ENCODE measurements at places on chromosomes 12 and 14.

DNA sequence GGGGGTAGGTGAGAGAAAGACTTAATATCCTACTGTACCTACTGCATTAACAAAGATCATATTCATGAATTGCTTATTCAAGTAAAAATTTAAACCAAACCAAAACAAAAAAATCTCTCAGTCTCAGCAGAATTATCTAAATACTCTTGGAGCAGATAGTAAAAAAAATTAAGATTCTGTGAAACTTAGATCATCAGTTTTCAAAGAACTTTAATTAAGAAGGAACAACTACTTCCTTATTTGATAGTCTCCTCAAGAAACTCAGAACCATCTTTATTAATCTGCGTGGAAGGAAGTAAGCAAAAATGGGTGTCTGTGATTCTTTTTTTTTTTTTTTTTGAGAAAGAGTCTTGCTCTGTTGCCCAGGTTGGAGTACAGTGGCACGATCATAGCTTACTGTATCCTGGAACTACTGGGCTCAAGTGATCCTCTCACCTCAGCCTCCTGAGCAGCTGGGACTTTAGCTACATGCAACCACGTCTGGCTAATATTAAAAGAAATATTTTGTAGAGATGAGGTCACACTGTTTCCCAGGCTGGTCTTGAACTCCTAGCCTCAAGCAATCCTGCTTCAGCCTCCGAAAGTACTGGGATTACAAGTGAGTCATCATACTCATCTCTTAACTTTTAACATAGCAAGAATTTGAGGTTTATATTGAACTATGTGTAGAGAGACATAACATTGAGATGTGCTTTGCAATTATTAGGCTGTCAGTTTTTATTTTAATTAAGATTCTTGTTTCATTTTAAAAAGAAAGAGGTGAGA, 37.4 kb downstream of the GAS2L3 start:
- DNase-seq = no peak

GRCh38 chr14:49946320-49947141, 53.6 kb downstream of the ARF6 start:
- DNase-seq = no peak

DNA sequence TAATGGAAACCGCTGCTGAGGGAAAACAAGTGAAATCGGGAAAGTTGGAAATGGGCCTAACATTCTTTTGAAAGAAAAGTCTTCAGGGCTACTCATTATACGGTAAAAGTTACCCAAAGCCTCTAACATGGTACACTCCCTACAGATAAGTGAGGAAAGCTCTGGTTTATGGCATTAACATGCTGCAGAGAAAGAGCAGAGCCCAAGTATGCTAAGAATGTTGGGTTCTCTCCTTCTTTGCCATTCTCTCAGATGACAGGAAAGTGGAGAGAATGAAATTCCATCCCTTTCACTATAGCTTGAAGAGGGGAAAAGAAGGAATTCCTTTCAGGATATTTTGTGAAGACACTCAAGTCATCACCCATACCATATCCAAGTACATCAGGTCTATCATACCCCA, 348.0 kb downstream of the SEC23A start:
- DNase-seq = no peak

DNA sequence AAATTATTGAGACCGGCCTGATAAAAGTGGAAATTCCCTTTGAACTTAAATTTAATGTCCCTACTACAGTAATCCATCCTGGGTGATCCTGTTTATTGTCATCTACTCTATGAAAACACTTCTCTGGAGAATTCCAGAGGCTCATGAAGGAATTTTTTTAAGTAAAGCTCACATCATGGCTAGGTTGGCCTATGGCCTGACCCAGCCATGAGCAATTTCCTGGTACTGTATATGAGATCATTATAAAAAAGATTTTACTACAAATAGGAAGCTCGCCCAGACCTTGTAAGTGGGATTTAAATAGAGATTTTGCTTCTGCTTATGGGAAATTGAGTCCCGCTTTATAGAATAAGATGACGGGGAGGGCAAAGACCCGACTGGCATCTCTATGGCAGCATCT, 215.5 kb downstream of the DPF3 start:
- DNase-seq = no peak

DNA sequence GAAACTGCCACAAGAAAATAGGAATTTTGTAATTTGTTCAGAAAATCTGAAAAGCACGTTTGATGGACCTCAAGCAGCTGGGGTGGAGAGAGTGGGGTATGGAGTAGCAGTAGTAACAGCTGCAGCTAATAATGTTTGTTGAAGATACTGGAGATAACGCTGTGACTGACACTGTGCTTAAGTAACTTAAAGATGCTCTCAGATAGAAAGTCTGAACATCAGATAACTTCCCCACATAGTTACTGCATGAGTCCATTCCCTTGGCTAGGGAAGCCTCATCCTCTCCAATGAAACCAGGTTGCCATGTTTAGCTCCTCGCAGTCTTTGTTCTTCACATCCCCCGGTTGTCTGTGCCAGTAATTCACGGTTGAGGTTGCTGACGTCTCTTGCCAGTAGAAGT, 24.9 kb downstream of the RMST start:
- no peak for DNase-seq

DNA sequence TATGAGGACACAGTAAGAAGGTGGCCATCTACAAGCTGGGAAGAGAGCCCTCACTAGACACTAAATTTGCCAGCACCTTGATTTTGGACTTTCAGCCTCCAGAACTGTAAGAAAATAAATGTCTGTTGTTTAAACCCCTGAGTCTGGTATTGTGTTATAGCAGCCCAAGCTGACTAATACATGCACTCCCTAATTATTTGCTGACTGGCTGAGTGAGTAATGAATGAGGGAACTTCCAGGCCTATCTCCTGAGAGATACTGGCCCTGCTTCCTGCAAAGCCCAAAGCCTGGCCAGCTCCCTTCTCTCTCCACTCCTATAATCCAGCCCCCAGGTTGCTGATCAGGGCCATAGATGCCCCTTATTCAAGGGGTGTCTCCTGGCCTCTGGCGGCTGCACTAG, 120.0 kb upstream of the NOS1 start:
- no peak for DNase-seq

DNA sequence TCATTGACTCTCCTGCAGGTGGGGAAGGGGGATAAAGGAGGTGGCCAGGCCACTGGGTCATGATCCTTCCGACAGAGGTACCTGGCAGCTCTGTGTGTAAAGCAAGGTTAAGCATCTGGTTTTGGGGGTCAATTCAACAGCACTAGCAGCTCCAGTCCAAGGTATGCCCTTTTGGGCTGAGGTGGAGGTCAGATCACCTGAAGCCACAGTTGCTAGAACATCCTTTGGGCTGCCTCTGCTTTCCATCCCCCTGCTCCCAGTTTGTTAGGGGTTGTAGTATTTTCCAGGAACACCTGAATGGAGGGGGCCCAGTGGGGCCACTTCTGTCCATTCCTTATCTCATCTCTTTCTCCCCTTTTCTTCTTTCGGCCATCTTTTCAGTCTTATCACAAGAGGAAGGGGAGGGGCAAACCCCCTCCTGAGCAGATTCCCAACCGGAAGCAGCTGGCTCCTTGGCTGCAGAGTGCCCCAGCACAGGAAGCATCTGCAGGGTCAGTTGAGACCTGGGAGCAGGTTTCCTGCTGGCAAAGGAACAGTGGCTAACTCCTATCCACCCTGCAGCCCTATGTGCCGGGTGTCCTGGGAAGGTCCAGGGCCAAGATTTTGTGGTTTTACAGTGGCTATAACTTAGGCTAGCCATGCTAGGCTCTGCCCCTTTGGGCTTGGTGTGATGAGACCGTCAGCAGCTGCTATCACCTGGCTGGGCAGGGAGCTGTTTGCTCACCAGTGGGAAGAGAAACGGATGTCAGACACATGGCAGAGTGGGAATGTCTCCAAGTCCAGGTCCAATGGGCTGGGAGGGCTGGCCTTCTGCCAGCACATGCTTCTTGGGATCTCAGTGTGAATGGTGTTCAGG, 40.2 kb downstream of the SH2B3 start:
- DNase-seq = no peak
